Fibroblast of villous mesenchyme (primary cell): ENCODE measurements at places on chromosomes 1 and 21.
A peak's percentile ranks its signal among the peaks of the same experiment; 100 is the strongest.

DNA sequence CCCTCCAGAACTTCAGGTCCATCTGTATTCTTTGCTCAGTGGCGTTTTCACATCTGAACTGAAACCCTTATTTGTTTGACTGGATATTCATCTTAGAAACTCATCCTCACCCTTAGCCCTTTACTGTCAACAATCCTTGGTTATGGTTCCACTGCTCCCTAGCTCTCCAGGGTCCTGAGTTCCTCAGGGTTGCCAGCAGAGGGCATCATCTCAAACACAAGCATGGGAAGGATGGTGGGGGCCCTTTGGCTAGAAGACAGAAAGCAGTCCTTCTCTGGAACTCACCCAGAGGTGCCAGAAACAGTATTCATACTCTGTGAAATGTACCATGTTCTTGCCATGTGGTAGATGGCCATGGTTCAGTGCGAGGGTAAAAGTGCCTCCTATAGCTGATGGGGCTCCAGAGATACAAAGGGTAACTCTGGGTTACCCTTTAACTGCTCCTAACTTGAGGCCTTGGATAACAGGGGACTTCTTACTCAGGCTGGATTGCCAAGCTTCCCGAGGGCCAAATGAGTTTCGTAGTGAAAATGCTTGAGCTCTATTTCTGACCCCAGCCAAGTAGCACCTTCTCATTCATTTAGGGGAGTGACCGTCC is 11.3 kb downstream of the NCSTN start:
- peak; percentile 13 for DNase-seq

- DNase-seq: peak; percentile 80
Observed at GRCh38 chr1:206766251-206766856, 4.2 kb upstream of the IL19 start.

- DNase-seq: no peak
Observed at GRCh38 chr1:171052977-171053376, 37.7 kb upstream of the FMO3 start.

GRCh38 chr1:201561195-201561564 is 22.3 kb downstream of the NAV1 start:
- peak; percentile 50 for DNase-seq

DNA sequence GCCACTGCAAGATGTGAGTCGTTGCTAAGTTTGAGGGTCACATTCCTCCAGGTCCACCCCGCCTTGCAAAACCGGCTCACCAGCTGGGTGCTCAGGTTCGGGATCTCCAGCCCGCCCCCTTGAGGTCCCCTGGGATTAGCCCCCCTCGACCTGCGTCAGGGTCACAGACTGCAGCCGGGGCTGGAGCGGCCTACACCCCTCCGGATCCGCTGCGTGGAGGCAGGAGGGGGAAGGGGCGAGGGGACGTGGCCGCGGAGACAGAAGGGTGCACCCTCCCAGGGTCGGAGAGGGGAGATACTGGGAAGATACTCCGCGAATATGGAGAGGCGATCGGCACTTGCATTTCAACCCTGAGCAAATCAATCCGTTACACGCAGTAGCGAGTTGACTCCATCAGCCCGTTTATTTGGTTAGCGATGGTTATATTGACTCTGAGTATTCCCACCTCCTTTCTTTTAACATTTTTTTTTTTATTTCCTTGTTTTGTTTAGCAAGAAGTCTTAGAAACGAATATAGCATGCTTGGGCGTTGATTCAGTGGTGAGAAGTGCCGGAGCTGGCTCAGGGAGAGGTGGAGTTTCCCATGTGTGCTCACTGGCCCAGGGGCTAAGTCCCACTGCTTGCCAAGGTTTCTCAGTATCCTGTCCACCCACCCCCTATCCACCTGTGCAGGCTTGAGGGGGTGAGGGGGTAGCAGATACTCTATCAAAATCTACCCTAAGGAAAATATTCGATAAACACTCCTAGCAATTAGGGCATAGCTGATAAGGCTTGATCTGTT is 997 bp downstream of the IFNAR2 start:
- DNase-seq: peak; percentile 45

- DNase-seq: no peak
Observed at GRCh38 chr1:13929313-13929712, 229.3 kb downstream of the PRDM2 start.
